AG04450 (cell line): ENCODE measurements at places on chromosomes 12 and 14. TPM values are rescaled to one million over a fixed set of nuclear protein-coding genes. Genes with fewer than 3 reads are reported as not detected.

DNA sequence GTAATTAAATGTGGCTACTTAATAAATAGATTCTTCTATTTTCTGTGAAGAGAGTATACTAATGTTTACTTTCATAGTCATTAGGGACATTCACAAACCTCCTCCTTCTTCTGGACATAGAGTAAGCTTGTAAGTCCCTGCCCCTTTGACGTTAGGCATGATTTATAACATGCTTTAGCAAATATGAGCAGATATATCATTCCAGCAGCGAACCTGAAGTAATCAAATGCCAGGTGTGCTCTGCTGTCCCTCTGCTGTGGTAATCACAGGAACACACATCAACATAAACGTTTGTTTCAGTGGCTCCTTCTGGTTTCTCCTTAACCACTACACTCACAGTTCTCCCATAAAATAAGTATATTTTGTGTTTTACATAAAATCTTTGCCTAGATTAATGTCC, 961.8 kb downstream of the FLRT2 start:
- no peak for DNase-seq

GRCh38 chr12:42679466-42679865, 89.9 kb upstream of the PRICKLE1 start:
- peak; percentile 44 for DNase-seq

- no peak for DNase-seq
Measured at GRCh38 chr14:22485178-22485577, 103.8 kb downstream of the DAD1 start.

- DNase-seq = no peak
Measured at GRCh38 chr12:3256103-3256631, 179.0 kb downstream of the TSPAN9 start.

KRT71 gene
- not detected in 2 replicates for polyA plus RNA-seq

PPP1R1A gene
- polyA plus RNA-seq = not detected in 2 replicates

DNA sequence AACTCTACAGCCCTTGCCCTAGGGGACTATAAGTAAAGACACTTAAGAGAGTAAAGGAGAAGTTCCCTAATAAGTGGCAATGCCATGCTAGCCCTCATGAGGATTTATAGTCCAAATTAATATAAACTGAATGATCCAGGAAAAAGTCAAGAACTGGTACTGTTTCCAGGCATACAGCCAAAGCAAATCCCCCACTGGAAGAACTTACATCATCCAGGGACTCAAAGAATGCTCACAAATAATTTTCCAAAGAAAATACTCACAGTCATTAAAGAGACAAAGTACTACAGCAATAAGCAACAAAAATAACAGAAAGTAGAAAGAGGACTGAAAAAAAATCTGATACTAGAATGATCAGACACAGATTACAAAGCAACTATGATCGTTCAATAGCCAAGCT, 79.7 kb upstream of the RAP1B start:
- peak; percentile 24 for DNase-seq

- DNase-seq = no peak
Measured at GRCh38 chr12:92608151-92609091, 94.4 kb upstream of the PLEKHG7 start.

DNA sequence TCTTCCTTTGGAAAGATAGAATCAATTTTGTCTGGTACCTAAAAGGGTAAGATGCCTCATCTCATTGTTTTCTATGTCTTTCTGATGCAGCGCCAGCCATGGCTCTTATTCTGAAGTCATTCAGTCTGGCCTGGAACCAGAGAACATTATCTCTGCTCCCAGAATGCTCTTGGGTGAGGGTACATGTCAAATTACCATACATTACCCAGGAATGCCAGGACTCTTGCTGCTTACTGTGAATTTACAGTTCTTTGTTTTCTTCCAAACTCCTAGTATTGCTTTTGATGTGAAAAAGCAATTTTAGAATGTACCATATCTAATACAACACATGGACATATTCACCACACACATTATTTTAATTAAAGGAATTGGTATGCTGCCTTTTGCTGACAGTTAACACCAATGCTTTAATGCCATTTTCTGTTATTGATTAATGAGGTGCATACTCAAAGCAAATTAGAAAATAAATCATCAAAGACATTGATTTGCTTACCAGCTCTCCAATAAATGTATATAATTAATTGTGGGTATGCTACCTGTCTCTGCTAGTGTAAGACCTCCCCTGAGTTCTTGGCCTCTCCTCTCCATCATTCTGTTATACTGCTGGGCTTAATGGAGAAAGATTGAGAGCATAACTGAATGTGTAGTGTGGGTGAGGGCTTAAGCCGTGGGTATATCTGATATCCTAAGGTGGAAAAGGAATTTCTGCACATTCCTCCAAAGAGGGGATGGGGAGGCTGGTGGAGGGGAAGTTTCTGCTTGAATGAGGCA, 337.7 kb downstream of the C12orf75 start:
- DNase-seq = no peak

KRT79 gene
- polyA plus RNA-seq = 0.04 TPM in 1 of 2 replicates, not detected in the other

GRCh38 chr12:93378998-93379325, 1.2 kb downstream of the NUDT4 start:
- DNase-seq = no peak

GRCh38 chr12:966724-967123, 17.2 kb upstream of the RAD52 start:
- DNase-seq = no peak

GRCh38 chr14:97891515-97891914, 1094.3 kb downstream of the VRK1 start:
- DNase-seq = no peak

DNA sequence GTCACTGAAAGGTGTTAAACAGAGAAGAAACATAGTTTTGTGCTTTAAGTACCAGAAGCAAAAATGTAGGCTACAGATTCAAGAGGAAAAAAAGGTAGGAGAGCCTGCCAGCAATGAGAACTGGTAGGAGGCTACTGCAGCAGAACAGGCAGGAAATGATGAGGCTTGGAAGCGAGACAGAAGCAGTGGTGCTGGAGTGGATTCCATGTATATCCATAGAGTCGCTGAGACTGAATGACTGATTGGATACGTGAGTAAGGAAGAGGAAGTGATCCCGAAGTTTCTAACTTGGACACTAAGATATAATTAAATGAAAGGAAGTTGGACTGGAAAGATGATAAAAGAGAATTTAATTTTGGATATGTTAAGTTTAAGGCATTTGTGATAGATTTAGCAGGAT, 45.0 kb upstream of the CCDC91 start:
- DNase-seq = no peak

RBP5 gene
- polyA plus RNA-seq = 0.25 and 0.36 TPM in 2 replicates

- no peak for DNase-seq
Measured at GRCh38 chr12:131072451-131073230, 118.9 kb downstream of the ADGRD1 start.

LRP1-AS gene
- not detected in 2 replicates for polyA plus RNA-seq

- no peak for DNase-seq
Measured at GRCh38 chr14:102708494-102708893, 68.8 kb upstream of the TRAF3 start.

- DNase-seq = no peak
Measured at GRCh38 chr12:2844786-2845185, 10.0 kb upstream of the NRIP2 start.

GRCh38 chr12:119720349-119720748, 52.4 kb downstream of the PRKAB1 start:
- no peak for DNase-seq

DNA sequence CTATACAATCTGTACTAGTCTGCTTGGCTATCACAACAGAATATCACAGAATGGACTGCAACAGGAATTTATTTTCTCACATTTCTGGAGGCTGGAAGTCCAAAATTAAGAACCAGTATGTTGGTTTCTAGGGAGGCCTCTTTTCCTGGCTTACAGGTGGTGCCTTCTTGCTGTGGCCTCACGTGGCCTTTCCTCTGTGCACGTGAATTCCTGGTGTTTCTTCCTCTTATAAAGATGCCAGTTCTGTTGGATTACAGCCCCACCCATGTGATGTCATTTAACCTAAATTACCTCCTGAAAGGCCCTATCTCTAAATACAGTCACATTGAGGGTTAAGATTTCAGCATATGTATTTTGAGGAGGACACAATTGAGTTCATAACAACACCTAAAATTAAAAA, 32.1 kb upstream of the C2CD5 start:
- no peak for DNase-seq

GRCh38 chr12:114852976-114853529, 169.1 kb upstream of the TBX3 start:
- DNase-seq = no peak

GRCh38 chr14:37032863-37033262, 139.5 kb downstream of the SLC25A21 start:
- DNase-seq = no peak

NKX2-1 gene
- not detected in 2 replicates for polyA plus RNA-seq

CABP1 gene
- 0.09 and 0.27 TPM in 2 replicates for polyA plus RNA-seq

DNA sequence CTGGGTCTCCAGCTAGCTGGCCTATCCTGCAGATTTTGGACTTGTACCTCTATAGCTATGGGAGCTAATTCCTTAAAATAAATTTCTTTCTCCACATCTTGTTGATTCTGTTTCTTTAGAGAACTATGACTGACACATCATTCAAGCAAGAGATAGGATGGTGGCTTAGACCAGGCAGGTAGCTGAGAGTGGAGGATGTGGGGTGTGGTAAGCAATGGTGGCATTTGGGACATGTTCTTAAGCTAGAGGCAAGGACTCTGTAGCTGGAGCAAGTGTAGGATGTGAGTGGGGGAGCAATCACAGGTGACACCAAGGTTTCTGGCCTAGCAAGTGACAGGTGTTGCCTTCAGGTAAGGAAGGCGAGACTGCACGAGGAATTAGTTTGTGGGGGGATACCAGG, 6.8 kb downstream of the TDRD9 start:
- no peak for DNase-seq

GPX2 gene
- 1.3 TPM in 1 of 2 replicates, not detected in the other for polyA plus RNA-seq

GRCh38 chr12:25130741-25131188, 64.2 kb downstream of the DNAI7 start:
- DNase-seq = peak; percentile 16

COX8C gene
- not detected in 2 replicates for polyA plus RNA-seq

- no peak for DNase-seq
Measured at GRCh38 chr12:111284709-111285108, 84.2 kb downstream of the PHETA1 start.

DNA sequence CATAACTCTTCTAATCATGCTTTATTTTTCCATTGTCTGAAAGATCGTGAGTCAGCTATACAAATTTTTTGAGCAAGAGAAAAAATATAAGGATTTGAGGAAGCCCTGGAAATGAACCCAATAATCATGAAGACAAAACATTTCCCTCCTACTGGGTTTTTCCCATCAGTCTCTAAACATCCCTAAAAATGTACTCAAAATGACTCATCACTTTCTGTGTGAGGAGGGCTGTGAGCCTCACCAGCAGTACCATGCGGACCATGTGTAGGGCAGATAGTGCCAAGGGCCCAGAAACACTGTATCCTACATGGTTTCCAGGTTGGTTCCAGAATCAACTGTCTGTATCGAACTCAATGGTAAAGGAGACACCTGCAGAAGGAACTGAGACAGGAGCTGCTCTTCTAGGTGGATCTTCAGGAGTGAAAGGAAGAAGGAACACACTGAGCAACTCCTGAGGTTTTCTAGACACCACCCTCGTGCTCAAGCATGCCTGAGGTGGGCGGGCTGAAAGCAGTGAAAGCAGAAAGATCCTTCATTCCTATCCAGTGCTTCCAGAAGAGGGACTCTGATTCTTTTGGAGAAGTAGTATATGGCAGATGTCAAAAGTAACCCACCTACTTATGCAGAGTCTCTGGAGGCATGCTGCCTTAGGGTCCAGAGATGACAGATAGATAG, 48.6 kb upstream of the RHOJ start:
- no peak for DNase-seq

DNA sequence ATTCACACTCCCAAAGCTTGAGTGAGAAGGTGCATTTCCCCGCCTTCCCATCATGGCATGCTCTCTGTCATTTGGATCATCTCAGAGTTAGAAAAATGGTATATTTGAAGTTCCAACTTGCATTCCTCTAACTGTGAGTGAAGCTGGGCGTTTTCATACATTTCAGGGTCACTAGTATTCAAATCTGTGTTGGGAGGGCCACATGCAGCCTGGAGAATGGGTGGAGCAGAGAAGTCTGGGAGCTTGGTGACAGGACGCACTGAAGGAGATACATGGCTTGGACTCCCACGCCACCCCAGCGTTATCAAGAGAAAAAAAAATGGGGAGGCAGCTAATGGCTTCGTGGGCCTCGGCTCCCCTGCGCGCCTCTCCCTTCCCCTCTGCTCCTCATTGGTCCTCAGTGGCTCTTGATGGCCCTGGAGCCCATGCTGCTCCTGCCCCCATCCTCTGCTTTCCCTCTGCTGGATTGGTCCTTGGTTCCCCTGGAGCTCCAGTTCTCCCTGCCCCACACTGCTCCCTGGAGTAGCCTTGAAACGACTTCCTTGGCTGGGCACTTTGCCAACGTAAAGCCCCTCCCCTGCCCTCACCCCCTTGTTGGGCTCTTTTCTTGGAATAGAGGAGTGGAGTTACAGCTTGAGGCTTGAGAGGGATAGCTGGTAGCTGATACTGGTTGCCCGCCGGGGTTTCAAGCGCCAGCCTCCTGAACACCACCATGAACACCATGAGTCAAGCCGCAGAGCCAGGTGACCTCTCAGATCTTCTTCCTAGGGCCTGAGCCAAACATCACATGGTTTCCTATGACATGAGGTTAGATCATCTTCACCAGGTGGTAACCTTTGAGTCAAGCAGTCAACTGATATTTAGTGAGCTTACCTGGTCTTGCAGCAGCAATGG, 139.6 kb downstream of the PRKCH start:
- DNase-seq = no peak

GRCh38 chr14:61335671-61336275, 14.4 kb downstream of the PRKCH start:
- no peak for DNase-seq

DNA sequence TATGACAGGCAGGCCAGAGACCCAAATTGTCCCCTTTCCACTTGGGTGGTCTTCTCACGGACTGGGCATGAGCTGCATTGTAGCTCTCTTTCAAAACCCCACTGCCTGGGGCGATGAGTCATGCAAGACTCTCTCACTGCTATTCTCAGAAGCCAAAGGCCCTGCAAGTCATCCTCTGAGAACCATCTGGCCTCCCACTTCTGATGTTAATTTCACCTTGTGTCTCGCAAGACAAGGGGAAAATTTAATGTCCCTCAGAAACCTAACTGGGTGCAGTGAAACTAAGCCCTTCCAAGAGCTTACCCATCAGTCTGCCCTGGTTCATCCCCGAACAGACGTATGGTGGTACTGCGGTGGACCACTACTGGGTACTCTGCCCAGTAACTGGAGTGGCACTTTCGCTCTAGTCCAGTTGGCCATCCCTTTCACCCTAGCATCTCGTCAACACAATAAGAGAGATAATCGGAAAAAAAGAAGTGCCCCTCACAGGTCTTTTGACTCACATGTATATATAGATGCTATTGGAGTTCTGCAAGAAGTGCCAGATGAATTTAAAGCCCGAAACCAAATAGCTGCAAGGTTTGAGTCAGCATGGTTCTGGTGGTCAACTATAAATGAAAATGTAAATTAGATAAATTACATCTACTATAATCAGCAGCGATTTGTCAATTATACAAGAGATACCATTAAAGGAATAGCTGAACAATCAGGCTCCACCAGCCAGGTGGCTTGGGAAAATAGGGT, 31.3 kb upstream of the LALBA start:
- DNase-seq = no peak

ANKRD33 gene
- polyA plus RNA-seq = not detected in 2 replicates

GRCh38 chr12:76940671-76941445, 62.0 kb upstream of the CSRP2 start:
- DNase-seq = no peak

KLHL33 gene
- 0.06 and 0.09 TPM in 2 replicates for polyA plus RNA-seq

SMCO2 gene
- polyA plus RNA-seq = 0.14 and 0.55 TPM in 2 replicates
